ENCODE measurements at places on chromosomes 6 and 20.

DNA sequence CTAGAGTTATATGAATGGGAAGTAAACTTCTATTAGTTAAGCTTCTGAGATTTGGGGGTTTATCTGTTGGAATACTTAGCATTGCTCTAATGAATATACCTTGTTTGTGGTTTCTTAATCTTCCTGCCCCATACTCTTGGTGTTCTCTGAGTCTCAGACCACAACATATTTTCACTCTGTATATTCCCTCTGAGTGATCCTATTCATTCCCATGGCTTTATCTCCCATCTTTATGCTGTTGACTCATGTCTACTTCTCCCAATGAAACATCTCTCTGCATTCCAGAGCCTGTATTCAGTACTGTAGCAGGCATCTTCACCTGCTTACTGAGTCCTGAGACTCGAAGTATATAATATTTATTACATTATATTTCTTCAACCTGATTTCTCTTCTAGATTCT is 283.7 kb upstream of the MAP3K7 start:
- DNase-seq: no peak

DNA sequence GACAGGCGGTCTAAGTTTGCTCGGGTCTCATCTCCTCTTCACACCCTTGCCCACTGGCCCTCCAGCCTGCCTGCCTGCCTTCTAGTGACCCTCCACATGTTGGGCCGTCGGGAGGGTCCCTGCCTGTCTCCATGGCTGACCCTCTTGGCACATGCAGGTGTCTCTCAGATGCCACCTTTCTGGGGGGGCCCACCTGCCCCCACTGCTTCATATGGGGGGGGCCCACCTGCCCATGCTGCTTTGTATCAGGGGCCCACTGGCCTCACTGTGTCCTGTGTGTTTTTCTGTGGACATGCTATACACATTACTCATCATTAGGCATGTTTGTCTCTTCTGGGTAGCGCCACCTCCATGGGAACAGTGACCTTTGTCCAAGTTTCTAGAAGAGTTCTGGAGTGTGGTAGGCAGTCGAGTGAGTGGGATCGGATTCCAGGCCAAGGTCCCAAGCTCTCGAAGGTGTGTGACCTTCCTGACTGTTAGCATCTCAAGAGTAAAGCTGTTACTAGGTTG is 40.4 kb upstream of the KIF25 start:
- no peak for DNase-seq

DNA sequence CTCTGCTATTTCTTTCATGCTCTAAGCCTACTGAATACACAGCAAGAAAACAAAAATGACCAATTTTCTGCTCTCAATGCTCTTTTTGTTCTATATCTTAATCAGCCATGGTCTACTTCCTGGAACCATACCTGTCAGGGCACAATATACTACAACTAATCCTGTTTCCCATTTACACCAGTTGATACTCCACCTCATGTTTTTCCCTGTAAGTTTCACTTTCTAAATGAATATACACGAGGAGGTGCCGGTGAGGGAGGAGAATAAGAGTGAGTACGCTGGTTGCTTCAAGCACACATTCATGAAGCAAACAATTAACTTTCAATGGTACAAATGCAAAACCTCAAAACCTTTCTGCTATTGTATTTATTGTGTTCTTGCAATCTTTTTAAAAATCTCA is 443.1 kb upstream of the ID4 start:
- no peak for DNase-seq

DNA sequence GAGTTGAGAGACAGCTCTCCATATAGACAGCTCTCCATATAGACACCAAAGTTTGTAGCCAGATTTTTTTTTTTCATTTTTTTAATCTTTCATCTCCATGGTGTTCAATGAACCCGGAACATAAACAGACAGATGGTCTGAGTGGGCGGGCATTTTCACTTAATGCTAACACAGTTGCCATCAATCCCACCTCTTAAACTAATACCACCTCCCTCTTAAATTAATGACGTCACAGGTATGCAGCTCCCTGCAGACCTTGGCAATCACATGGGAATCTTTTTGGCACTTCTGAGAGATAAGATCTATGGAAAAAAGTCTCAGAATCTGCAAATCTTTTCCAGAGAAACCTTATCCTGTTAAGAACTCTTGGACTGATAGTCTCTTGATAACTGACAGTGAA is 43.2 kb downstream of the PFDN4 start:
- DNase-seq: no peak

- DNase-seq: no peak
Measured at GRCh38 chr20:7375905-7376304, 564.4 kb downstream of the HAO1 start.

GRCh38 chr20:46735436-46735835 is 26.0 kb downstream of the SLC2A10 start:
- no peak for DNase-seq

DNA sequence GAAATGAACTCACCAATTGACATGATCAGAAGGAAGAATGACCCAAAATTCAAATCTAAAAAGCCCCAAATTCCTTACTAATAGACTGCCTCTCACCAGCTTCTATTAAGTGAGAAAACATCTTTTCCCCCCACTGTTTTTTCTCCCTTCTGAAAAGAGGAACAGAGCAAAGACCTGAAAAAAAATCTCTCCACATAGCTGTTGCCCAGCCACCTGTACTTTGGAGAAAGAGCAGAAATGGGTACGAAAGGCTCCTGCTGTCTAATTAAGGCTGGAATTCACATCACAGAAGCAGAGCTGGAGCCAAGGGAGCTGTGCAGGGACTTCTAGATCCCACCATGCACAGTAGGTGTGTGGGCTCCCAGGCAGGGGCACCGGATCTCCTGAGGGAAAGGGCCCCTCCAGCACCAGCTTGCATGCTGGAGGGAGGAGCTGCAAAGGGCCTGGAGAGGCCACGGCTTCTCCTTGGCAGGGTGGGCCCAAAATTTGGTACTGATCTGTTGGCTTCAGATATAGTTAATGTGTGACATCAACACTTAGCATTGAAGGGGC is 73.2 kb upstream of the DUSP22 start:
- DNase-seq: no peak

DNA sequence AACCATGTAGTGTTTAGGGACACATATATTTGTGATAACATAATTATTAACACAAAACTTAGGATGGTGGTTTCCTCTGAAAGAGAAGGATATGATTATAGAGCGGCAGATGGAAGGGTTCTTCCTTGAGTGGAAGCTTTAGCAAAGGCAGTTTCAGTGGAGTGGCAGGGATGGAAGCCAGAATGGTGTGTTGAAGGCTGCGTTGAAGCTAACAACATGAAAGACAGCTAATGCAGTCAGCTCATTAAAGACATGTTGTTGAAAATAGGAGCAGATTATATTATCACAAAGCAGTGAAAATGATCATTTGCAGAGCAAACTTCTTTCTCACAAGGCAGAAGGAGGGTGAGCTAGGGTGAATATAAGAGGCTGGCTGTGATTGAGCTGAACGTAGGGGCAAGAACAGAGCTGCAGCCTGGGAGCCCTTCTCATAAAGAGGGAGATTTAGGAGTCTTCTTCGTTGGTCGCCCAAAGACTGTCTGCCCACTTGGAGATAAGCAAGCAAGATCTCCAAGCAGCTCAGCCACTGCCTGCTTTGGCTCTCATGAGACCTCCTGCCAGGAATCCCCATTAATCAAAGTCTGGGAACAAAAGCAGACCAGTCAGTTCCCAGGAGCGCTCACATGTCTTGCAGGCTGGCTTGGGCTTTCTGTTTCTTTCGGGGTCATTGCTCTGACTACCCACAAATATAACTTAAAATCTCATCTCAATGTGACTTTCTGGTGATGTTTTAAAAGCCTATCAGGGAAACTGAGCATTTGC is 2.6 kb upstream of the ANKRD6 start:
- DNase-seq: no peak

- DNase-seq: no peak
Measured at GRCh38 chr6:6986344-6986743, 121.4 kb upstream of the RREB1 start.

- DNase-seq: no peak
Measured at GRCh38 chr6:82959385-82959941, 106.2 kb downstream of the UBE3D start.

DNA sequence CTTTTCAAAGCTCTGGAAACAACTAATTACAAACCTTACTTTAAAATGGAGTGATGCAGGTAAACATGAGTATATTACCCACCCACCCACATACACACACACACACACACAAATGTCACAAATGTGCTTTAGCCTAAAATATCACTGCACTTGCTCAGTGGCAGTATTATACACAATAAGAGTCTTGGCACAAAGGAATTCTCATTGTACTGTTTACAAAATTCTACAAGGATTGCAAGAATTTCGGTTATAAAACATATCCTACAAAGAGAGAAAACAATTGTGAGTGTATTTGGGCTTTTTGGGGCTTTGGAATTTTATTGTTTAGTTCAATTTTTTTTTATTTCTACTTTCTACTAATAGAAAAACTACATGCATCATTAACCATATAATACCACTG is 113.2 kb upstream of the BEND6 start:
- no peak for DNase-seq

DNA sequence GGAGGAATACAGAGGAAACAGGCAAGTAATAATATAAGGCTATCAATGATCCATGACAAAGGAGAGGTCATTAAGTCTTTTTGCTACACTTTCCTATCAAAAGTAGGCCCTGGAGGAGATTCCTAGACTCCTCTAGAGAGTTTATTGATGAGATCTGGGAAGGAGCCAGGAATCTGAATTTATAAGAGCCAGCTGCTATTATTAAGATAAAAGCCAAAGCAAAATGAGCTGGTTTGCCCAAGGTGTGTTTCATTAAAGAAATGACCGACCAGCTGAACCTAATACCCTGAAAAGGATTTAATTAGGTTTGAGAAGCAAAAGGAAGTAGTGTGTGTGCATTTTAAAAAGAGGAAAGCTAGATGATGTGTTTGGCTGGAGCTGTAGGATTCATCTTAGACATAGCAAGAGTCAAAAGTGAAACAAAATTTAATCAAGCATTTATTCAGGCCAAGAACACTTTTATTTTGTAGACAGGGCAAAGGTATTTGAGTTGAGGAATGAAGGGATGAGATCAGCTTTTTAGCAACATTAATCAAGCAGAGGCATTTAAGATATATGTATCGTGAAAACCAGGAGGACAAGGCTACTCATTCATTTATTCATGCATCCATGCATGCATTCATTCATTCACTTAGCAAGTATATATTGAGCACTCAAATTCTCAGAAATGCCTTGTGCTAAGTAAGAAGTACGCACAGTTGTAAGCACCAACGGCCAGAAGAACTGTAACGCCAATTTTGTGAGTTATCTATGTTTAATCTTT is 43.5 kb upstream of the SCAF8 start:
- DNase-seq: no peak

- DNase-seq: no peak
Measured at GRCh38 chr6:109453594-109454495, 1.7 kb downstream of the MICAL1 start.

- DNase-seq: no peak
Measured at GRCh38 chr20:46204594-46205186, 86.6 kb downstream of the CD40 start.

- no peak for DNase-seq
Measured at GRCh38 chr6:164208371-164208770, 793.9 kb downstream of the QKI start.

- DNase-seq: no peak
Measured at GRCh38 chr6:159682295-159682694, 10.7 kb downstream of the SOD2 start.

DNA sequence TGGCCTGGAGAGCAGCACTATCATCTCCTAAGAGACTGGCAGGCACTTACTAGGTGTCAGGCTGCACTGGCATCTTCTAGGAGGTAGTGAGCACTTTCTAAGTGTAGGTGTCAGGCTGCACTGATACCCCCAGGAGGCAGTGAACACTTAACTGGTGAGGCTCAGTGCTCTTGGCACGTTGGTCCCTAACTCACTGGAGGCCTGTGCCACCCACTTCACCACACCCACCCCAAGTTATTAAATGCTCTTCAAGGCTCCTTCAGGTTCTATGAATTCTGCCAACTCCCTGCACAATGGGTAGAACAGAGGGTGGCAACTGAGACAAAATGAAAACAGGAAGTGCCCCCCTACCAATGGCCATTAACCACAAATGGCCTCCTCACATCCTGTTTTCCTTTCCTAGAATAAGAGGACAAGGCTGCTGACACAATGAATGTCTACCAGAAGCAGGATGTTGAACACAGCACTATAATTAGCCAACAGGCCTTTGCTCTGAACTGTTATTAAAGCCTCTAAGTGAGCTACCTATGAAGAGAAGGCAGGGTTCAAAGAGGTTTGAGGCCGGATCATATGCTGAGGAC is 29.4 kb downstream of the NCOA5 start:
- DNase-seq: no peak

DNA sequence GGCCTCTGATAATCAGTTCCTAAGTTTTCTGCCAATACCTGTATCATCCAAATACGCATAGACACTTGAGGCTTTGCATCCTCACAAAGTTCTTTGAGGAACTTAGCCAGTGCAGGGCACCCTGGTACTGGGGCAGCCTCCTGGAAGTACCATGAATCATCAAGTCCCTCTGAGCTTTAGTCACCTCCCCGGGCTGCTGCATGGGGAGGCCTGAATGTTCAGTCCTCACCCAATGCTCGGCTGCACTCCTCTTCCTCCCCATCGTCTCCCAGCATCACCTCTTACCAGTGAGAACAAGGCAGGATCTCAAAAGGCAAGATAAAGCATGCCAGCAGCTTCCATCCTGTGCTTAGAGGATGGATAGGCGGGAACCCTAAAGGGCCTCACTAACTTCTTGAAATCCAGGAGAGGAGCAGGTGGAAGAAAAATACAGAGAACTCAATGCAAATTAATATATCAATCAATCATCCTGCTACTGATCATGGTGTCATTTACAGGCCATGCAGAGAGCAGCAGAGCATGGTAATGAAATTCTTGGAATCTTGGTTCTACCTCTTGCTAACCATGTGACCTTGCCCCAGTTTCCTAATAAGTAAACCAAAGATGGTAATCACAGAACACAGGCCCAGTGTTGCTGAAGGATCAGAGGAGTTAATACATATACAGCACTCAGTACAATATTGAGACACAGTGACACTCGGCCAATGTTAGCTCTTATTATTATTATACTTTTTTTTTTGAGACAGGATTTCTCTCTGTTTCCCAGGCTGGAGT is 4.7 kb upstream of the CCN6 start:
- DNase-seq: no peak

- DNase-seq: no peak
Measured at GRCh38 chr6:115891750-115892149, 168.9 kb downstream of the FRK start.

GRCh38 chr20:34049389-34049788 is 55.7 kb downstream of the RALY start:
- no peak for DNase-seq

- no peak for DNase-seq
Measured at GRCh38 chr20:20499439-20499838, 131.5 kb downstream of the INSM1 start.
